G401 (cell line): ENCODE measurements at places on chromosomes 3 and 15. TPM values are rescaled to one million over a fixed set of nuclear protein-coding genes. Genes with fewer than 3 reads are reported as not detected.

CHRM5 gene
- total RNA-seq, result 0.18 TPM in 1 of 2 replicates, not detected in the other

CHCHD4 gene
- 15.5 and 26.1 TPM in 2 replicates for total RNA-seq

MAP6D1 gene
- total RNA-seq, result 2.4 and 3.2 TPM in 2 replicates

DNA sequence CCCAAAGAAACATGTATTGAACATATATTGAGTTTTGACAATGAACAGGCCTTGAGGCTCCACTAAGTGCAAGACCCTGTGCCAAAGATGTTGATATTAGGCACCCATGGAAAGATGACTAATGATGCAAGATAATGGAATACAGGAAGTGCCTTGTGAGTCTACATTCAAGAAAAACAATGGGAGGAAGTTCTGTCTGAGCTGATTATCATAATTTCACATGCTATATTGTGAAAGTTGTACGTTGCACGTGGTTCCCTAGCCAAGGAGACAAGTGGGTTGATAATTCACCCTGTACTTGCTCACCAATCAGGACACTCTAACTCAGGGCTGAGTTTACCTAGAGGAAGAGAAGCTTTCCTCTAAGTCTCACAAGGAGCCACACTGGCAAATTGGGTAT lies 186.9 kb upstream of the STAC start:
- no peak for DNase-seq

GRCh38 chr15:27601239-27601960 lies 497.7 kb downstream of the OCA2 start:
- DNase-seq, result no peak

DNA sequence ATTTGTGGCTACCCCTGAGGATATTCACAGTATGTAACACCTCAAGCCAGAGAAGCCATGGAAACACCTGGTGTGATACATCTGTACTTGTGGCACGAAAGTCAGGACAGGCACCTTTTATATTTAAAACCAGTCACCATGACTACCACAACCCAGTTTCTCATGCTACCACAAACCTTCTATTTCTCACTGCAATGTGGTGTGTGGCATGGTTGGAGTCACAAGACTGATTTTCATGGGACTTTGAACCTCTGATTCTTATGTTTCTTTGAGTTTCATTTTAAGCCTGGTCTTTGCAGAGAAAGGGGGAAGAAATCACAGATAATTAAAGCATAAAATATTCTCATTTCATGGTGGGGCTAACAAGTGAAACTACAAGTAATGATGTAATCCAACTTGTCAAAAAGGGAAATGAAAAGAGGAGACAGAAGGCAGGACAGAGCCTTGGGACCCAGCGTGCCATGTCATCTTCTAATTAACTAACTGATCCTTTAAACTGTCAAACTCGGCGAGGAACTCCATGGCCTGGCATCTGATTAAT lies 175.9 kb downstream of the PDZRN3 start:
- DNase-seq, result no peak

DNA sequence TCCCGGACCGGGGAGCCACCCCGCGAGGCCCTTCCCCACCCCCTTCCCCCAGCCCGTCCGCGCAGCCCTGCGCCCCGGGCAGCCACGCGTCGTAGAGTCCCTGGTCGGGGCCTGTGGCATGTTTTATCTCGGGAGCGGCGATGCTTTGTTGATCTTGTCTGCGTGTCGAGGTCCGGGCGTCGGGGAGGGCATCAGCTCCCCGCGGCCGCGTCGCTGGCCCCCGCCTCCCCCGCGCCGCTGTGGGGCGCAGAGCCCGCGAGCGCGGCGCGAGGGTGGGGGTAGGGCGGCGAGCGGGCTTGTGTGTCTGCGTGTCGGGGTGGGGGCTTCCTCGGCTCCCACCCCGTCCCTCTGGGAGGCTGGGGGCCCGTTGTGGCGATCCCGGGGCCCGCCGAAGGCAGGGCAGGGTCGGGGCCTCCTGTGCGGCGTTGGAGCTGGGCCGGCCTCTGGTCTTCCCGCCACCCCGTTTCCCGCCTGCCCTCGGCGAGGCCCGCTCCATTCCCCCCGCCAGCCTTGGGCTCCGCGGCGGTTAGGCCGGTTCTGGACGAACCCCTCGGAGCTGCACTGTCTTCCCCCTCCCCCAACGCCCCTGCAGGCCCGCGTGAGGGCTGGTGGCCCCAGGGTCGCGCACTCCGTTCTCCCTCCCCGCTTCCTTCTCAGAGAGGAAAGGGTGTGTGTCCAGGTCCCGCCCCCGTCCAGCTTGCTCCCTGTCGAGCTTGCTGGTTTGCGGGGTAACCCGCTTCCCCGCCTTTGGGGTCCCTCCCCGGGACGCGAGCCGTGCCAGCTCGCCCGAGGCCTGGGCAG lies 695 bp downstream of the GMPS start:
- peak; percentile 44 for DNase-seq

GRCh38 chr3:133887803-133888703 lies 7.6 kb downstream of the RAB6B start:
- no peak for DNase-seq

GRCh38 chr3:133038089-133038730 lies at the start of gene TMEM108:
TSS of gene TMEM108 (plus strand) at chr3:133038391.
- peak; percentile 93 for DNase-seq

DNA sequence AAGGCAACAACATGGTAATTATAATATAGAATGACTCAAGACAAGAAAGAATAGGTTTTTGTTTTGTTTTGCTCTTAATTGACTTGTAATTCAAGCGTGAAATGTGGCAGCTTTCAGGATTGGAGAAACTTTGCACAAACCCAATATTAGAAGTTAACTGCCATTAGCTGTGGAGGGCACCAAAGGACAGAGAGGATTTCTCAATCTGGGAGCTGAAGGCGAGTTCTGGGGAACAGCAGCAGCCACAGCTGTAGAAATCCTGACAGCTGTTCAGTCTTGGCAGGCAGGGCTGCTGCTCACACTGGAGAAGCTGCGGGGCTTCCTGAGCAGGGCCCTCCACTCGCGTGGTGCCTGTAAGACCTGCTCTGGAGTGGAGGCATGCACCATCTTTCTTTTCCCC lies 182.2 kb upstream of the IL12A start:
- DNase-seq, result no peak

GRCh38 chr3:89560568-89560967 lies 453.1 kb downstream of the EPHA3 start:
- DNase-seq, result no peak

- no peak for DNase-seq
Measured at GRCh38 chr3:36680952-36681351, 83.4 kb downstream of the DCLK3 start.
